ENCODE measurements at places on chromosomes 7 and 10.

GRCh38 chr7:116271963-116272886 lies 61.9 kb downstream of the TES start:
- no peak for DNase-seq

DNA sequence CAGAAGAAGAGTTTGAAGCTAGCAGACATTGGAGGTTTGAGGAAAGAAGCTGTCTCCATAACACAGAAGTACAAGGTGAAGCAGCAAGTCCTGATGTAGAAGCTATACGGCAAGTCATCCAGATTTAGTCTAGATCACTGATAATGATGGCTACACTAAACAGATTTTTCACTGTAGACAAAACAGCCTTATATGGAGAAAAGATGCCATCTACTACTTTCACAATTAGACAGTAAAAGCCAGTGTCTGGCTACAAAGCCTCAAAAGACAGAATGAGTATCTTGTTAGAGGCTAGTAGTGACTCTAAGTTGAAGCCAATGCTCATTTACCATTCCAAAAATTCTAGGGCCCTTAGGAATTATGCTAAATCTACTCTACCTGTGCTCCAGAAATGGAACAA lies 85.1 kb downstream of the SNX13 start:
- DNase-seq: no peak

DNA sequence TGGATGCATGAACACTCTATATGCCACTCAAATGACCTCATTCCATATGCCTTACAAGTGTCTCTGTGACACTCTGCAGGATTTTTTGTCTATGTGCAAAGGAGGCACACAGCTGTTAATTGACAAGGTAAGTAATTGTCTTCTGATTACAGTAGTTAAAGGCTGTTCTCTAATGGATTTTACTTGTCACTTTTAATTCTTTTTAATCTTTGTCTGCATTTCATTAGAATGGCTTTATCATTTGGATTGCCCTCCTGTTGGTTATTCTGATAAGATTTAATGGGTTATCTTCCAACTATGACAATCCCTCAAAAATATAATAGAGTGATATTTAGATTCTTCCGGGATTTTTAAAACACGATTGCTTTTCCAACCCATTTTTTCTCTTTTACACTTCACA lies 290.0 kb upstream of the TEX47 start:
- no peak for DNase-seq

- DNase-seq: no peak
Observed at GRCh38 chr10:114825513-114826253, 4.1 kb downstream of the FHIP2A start.

DNA sequence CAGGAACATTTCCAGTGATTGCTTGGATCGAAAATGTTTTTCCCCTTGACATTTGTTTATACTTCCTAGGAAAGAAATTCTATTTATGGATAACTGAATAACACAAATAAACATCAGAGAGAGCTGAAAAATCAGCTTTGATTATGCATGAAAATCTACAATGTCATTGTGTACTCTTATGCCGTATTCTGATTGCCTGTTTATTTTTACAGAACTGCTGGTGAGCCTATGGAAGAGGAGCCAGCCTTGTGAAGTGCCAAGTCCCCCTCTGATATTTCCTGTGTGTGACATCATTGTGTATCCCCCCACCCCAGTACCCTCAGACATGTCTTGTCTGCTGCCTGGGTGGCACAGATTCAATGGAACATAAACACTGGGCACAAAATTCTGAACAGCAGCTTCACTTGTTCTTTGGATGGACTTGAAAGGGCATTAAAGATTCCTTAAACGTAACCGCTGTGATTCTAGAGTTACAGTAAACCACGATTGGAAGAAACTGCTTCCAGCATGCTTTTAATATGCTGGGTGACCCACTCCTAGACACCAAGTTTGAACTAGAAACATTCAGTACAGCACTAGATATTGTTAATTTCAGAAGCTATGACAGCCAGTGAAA lies 121.5 kb downstream of the TWIST1 start:
- DNase-seq: no peak

GRCh38 chr10:72893136-72893798 lies at the start of gene OIT3:
Gene OIT3, plus strand, starts transcription at chr10:72893739. Its CDS starts 60 bp downstream, at chr10:72893799.
- no peak for DNase-seq
